ENCODE measurements at places on chromosomes 4 and X.

DNA sequence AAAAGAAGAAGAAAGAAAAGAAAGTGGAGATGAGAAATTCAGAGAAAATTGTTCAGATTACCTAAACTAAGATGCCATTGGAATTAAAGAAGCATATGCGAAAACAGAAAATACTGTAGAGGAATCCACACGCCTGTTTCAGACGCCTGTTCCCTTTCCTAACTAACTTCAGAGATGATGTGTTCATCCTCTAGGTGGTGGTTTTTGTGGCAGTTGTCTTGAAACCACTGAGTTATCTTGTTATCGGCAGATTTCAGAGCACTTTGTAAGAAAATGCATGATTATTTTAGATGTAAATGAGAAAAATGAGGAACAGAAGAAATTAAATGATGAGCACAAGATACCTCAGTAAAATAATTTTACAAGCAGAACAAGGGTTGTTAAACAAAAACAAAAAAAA is 48.3 kb downstream of the FUNDC1 start:
- no peak for DNase-seq

DNA sequence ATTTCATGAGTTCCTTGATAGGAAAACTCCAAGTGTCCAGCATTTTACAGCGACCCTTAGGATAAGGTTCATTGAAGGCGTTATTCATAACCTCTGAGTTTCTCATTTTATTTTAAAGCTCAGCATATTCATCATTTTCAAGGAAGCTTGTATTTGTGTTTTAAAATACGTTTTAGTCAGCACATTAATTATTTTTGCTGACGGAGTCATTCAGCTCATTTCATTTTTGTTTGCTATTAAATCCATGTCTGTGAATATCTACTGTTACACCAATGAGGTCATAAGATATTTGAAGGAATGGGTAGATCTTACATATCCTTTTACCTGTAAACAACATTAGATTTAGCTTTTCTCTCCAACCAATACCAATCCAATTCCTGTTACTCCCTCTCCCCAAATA is 1766.3 kb upstream of the PCDH10 start:
- no peak for DNase-seq

- DNase-seq = no peak
Observed at GRCh38 chr4:140112576-140112975, 41.4 kb downstream of the MAML3 start.

DNA sequence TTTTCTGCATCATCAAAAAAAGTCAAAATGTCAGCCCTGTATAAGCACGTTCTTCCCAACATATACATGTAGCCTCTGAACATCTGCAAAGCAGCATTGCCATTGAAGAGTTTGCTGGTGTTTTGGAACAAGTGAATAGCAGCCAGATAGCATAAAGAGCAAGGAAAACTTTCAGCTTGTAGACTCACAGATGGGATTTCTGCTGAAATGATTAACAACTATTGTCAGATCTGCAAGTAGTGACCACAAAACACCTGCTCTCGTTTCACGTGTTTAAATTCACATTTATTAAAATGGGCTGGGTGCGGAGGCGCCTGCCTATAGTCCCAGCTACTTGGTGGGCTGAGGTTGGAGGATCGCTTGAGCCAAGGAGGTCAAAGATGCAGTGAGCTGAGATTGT is 123.7 kb downstream of the SPRY1 start:
- DNase-seq = no peak

DNA sequence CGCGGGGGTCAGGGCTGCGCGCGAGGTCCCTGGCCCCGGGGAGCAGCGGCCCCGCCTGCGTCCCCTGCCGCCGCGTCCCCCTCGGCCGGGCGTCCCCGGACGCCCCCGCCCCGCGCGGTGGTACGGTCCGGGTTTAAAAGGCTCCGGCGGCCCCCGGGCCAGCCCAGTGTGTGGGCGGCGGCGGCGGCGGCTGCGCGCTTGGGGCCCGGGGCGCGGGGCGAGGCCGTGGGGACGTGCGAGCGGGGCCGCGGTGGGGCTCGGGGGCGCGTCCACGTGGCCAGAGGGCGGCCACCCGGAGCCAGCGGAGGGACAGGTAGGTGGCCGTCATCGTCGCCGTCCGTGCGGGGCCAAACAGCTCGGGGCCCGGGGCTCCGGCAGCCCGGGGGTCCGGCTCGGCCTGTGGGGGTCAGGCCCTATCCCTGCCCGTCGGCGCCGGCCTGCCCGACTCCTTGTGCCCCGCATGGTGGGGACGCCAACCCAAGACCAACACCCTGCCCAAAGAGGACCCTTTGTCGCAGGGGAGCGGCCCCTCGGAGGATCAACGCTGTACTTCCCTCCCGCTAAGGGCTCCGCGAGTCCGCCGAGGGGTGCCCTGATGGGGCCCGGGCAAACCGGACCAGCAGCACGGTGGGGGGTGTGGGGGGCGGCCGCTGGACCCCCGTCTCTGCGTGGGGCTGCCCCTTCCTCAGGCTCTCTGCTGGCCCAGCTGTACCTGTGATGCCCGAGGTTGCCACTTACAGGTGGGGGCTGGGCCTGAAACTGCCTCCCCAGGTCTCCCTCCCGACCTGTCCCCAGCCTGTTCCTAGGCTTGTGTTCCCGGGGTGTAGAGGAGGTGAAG is at the start of gene PLXNA3:
TSS of gene PLXNA3 (plus strand) at position 166 of the 838 bp plus-strand sequence. CDS start 1,903 bp downstream, outside the sequence.
- no peak for DNase-seq

DNA sequence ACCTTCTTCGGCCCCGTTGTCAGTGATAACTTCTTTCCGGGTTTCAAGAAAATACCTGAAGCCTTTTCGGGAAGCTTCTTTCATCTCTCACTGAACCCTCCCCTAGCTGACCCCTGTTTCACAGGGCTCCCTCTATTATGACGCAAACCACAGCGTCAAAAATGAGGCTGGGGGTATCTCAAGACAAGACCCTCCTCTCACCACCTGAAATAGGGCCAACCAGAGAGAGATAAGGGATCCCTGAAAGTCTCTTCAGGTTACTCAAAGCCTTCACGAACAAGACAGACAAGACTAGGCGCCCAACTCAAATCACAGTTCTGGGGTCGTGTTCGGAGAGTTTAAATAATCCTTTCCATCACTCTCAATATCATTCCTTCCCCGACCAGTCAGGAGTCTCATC is 1.2 kb downstream of the PHF8 start:
- no peak for DNase-seq

DNA sequence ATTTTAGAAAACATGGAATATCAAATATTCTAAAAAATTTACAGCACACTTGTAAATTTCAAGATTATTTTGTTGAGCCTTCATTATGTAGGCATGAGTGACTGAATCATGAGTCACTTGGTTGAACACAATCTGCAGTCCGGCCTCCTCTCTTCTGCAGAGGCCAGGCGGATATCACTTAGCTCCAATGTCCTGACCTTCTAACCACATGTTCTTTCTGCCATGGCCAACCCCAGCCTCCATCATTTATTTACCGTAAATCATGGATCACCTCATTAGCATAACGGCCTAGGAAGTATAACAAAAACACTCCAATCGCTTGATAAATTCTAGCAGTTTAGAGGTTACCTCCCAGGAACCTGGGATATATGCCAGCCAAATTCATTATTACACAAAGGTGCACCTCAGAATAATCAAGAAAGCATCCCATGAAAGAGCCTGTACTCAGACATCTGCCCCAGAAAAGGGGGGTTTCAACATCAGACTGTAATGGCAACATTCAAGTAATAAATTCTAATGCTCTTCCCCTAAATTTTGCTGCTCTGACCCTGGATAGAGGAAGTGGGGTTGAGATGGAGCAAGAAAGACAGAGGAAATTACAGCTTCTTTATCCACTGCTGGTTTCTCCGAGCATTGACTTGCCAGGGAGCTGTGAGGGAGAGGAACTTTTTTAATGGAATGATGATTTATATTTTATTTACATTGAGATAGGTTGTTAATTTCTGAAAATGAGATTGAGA is 2153.6 kb upstream of the AGA start:
- no peak for DNase-seq

GRCh38 chrX:120468071-120468470 is 1.0 kb downstream of the LAMP2 start:
- DNase-seq = no peak

Data from HepG2 (cell line).